Thoracic aorta (tissue), 2 donors: ENCODE measurements at places on chromosomes 13 and 19.

- DNase-seq: no peak
Observed at GRCh38 chr13:84896128-84896527, 903.1 kb downstream of the SLITRK6 start.

GRCh38 chr19:7622933-7623685, 6.2 kb downstream of the XAB2 start:
- DNase-seq: no peak

- DNase-seq: no peak
Observed at GRCh38 chr13:21677075-21677623, 6.3 kb downstream of the FGF9 start.

DNA sequence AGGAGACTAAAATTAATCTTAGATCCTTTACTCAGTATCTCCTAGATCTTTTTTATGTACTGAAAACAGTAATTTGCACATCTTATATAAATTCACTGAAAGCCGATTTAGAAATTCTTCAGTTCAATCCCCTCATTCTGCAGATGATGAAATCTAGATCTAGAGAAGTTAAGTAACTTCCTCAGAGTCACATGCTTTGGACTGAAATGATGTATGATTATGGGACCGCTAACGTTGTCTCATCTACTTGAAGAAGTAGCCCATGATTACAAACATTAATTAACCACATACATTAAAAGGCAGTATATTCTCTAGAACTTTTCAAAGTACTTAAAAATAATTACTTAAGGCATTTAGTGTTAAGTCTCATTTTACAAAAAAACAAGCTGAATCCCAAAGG, 37.8 kb downstream of the ELF1 start:
- DNase-seq: no peak

GRCh38 chr19:38360351-38360750, 14.0 kb upstream of the PSMD8 start:
- DNase-seq: no peak

- DNase-seq: no peak
Observed at GRCh38 chr19:44620667-44621066, 7.3 kb downstream of the IGSF23 start.
